DMS79 (cell line): ENCODE measurements at places on chromosomes 2 and 18.
A peak's percentile ranks its signal among the peaks of the same experiment; 100 is the strongest.

DNA sequence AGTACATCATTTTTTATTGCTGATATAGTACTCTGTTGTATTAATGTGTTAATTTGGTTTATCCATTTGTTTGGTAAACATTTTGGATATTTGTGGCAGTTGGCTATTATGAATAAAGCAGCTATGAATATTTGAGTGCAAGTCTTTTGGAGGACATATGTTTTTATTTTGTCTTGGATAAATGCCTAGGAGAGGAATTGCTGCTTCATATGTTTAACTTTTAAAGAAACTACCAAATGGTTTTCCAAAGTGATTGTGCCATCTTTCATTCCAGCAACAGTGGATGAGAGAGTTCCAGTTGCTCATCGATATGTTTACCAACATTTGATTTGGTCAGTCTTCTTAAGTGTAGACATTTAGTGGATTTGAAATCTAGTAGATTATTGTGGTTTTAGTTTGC, 51.8 kb downstream of the MERTK start:
- DNase-seq: no peak

DNA sequence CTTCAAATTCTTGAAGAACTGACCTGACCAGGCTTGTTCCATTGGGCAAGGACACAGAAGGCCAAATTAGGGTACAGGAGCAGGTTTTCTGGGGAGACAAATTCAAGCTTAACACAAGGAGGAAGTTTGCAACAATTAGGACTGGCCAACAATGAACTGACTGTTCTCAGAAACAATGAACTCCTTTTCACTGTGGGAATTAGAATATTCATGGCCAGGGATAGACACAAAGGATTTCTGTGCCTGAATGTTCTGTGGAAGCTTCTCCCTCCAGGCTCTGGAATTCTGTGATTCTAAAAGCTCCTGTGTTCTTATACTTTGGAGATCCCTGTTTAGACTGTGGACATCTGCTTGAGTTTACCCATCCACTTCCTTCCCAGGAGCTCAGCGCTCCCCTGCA, 15.2 kb downstream of the SMYD1 start:
- no peak for DNase-seq

DNA sequence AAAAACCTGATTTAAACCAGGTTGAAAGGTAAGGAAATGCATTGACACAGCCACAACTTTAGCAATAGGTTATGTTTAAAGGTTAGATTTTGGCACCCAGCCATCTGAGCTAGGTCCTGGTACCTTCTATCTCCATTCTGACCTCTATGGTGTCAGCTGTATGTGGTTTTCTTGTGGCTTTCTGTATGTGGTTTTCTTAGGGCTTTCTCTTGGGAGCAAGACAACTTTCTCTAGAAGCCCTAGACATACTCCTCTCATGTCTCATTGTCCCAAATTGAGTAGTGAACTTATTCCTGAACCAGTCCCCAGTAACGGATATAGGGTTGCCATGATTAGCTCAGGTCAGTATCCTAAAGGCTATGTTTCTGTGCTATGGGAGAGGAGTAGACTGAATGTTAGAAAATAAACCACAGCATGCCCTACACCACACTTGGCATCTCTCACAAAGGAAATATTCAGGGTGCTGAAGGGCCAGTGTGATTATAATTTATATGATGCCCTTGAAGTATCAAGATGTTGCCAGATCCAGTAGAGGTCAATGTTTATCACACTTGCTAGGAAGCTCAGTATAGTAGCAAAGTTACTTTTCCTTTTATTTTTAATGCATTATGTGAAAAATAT, 176.1 kb downstream of the CAPN13 start:
- no peak for DNase-seq

- DNase-seq: no peak
Measured at GRCh38 chr18:36309436-36310391, 12.2 kb downstream of the FHOD3 start.

DNA sequence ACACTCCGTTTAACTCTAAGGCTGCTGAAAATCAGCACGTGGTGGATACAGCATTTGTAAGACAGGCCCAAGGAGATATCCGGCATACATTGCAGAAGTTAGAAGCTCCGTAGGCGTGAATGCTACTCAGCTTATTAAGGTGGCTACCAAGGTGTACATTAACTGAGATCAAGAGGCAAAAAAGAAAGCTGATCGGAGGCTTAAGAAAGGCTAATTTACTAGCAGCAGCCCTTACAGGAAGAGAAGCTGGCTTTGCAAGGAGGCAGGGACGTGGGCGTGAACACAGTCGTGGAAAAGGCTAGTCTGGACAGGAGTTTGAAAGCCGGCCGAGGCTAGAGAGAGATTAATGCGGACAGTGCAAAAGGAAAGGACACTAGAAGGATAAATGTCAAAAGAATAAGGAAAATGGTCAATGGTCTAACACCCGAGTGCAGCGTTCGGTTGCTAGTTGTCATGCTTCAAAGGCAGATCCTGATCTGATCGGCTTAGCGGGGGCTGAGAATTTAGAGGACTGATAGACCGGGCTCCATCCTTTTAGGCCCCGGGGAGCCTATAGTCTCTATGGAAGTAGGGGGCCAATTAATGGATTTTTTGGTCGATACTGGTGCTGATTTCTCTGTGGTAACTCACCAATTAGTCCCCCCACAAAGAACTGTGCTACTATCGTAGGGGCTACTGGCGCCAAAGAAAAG, 45.6 kb upstream of the SELENOI start:
- DNase-seq: no peak

- DNase-seq: peak; percentile 61
Measured at GRCh38 chr2:73823916-73824523, 4.7 kb upstream of the STAMBP start.

GRCh38 chr2:182548031-182548950, 121.5 kb upstream of the PDE1A start:
- no peak for DNase-seq

GRCh38 chr18:79766308-79766707, 31.4 kb upstream of the KCNG2 start:
- DNase-seq: peak; percentile 64

- no peak for DNase-seq
Measured at GRCh38 chr2:144248350-144249034, 271.4 kb downstream of the ZEB2 start.

- no peak for DNase-seq
Measured at GRCh38 chr18:24988253-24988840, 363.6 kb downstream of the ZNF521 start.

DNA sequence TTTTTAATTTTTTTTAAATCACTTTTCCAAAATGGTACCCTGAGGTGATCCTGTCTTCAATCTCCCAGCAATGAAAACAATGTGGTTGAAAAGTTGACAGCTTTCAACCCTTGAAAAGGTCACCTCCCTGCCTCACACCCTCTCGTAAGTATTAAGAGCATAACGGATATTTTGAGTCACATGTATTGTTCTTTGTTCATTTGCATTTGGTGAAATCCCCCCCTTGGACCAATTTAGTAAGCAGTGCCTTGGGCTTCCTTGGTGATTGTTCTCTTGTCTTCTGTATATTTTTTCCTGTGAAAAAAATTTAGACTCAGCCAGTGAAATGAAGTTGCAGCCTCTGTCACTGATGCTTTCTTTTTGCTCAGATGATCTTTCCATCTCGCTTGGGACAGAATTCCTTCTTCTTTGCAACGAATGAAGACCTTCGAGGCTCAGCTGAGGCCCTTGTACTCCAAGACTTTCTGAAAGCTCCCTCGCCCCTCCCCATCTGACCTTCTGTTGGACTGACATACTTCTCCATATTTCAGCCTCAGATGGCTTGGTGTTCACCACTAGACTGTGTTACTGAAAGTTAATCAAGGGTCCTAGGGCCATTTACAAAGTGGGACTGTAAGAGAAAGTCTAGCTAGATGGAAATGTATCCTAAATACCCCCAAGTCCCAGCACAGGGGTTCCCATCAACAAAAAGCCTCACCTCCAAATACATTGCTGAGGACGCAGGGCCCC, 158.4 kb downstream of the BCL2 start:
- no peak for DNase-seq

GRCh38 chr18:75472396-75472795, 44.9 kb upstream of the SMIM21 start:
- no peak for DNase-seq

GRCh38 chr2:200219309-200220113, 87.0 kb upstream of the SPATS2L start:
- no peak for DNase-seq
